ENCODE measurements at places on chromosomes 11 and 22.

DNA sequence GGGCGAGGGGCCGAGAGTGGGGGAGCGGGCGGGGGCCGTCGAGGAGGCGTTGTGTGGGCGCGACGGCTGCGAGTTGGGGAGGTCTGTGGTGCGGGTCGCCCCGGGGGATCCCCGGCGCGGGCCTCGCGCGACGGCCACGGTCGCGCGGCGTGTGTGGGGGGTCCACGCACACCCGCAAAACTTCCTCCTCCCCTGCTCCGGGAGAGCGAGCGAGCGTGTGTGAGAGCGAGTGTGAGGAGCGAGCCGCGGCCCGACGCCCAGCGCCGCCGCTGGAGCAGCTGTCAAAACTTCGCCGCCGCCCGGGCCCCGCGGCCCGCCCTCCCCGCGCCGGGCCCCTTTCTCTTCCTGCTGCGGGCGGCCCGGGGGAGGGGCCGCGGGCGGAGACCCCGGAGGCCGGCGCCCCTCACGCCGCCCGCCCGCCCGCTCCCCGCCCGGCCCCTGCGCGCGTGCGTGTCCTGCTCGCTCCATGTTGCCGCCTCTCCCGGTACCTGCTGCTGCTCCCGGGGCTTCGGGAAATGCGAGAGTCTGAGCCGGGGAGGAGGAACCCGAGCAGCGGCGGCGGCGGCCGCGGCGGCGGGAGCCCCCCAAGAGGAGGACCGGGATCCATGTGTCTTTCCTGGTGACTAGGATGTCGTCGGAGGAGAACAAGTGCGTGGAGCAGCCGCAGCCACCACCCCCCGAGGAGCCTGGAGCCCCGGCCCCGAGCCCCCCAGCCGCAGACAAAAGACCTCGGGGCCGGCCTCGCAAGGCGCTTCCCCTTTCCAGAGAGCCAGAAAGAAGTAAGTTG is 9.0 kb upstream of the CCT8L2 start:
- DNase-seq, result peak; percentile 3

DNA sequence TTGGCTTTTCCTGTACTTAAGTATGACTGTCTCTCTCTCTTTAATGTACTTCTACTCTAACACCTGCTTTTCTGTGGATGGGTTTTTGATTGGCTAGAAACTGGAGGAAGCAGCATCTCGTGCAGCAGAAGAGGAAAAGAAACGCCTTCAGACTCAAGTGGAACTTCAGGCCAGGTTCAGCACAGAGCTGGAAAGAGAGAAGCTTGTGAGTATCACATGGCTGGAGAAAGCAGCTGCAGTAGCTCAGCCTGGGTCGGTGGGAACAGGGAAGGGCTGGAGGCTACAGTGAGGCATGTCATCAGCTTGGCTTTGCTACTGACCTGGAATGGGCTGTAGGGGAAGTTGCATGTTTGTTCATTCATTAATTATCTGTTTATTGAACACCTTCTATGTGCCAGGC is 74.2 kb downstream of the SWAP70 start:
- no peak for DNase-seq

GRCh38 chr11:119627286-119627685 is 101.7 kb downstream of the NECTIN1 start:
- no peak for DNase-seq

DNA sequence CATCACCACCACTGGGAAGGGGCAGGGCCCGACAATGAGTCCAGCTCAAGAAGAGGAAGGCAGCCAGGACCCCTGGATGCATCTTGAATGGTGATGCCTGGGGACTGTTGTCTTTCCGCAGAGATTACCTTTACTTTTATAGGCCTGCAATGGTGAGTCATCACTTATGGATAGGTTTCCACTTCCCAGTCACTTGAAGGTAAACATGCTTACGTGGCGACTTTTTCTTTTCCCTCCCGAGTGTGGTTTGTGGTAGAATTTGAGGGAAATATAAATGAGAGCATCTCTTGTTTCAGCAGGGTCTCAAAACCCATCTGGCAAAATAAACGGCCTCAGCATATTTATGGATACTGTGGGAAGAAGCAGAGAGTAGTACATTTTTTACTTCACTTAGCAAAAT is at the start of gene MMP13:
TSS of gene MMP13 (minus strand) at position 109 of the 400 bp plus-strand sequence. CDS start at position 82, 27 bp downstream.
- no peak for DNase-seq

- DNase-seq, result no peak
Observed at GRCh38 chr11:77211594-77212251, 83.7 kb downstream of the MYO7A start.

DNA sequence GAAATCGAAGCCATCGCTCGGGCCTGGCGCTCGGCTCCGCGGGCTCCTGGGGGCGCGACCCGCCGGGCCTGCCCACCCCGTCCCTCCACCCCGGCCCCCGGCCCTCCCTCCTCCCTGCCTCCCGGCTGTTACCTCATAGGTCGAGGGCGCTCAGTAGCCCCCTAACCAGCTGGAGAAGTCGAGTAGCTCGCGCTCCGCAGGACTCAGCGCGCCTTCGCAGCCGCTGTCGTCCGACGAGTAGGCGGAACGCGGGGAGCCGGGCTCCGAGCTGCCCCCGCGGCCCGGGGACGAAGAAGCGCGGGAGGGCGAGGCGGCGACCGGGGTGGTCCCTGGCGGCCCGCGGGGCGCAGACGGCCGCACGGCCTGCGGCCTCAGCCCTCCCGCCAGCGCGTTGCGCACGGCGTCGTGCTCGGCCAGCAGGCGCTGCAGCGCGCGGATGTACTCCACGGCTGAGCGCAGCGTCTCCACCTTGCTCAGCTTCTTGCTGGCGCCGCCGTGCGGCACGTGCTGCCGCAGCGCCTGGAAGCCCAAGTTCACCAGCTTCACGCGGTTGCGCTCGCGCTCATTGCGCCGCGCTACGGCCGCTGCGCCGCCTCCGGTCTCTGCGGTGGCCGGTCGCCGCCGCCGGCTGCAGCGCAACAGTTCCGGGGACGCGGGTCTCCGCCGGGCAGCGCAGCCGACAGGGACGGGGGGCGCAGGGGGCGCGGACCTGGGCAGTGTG is 627 bp downstream of the ASCL2 start:
- peak; percentile 51 for DNase-seq

GRCh38 chr11:64192434-64192833 is 6.5 kb downstream of the STIP1 start:
- DNase-seq, result no peak

DNA sequence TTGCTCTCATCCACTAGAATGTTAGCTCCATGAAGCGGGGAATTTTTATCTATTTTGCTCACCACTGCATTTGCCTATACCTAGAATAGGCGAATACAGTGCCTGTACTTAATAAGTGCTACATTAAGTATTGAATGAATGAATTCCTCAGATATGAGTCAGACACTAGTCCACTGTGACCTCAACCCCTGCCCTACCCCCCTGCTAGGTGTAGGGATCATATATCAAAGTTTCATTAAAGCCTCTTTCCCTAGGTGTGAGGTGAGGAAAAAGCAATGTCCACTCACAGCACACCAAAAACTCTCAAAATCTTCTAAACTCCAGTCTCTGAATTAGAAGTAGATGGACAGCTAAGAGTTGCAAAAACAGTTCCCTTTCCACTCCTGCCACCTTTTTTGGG is 9.8 kb upstream of the PSMA1 start:
- DNase-seq, result no peak

DNA sequence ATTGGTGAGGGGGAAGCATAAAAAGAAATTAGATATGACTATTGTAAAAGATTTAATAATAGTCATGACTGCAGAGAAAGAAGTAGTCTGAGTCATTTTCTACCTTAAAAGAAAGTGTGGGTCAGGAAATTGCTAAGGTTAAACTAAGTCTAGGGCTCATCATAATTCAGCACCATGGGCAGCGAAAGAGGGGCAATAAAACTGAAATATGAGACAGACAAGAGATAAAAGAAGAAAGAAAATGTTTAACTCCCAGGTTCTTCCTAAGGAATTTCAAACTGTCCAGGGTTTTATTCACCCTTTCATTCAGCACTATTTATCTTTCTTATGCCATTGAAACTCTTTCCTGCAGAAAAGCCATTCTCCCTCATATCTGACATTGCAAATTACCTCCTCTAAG is 114.4 kb upstream of the API5 start:
- no peak for DNase-seq

GRCh38 chr11:20875889-20876288 is 206.5 kb downstream of the NELL1 start:
- no peak for DNase-seq

DNA sequence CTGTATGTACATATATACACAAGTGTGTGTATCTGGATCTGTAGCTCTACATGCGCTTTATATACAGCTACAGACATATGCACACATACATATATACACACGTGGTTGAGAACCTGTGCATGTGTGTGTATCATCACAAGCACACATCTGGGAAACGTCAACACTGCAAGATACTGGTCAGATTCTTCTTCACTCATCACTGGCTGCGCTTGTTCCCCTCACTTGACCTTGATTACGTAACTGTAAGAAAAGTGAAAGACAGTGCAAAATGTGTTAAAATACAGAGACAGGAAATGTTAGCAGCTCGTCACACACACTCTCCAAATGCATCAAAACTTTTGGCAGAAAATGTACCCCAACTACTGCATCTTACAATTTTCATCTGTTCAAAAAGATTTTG is 51.9 kb upstream of the MN1 start:
- no peak for DNase-seq

DNA sequence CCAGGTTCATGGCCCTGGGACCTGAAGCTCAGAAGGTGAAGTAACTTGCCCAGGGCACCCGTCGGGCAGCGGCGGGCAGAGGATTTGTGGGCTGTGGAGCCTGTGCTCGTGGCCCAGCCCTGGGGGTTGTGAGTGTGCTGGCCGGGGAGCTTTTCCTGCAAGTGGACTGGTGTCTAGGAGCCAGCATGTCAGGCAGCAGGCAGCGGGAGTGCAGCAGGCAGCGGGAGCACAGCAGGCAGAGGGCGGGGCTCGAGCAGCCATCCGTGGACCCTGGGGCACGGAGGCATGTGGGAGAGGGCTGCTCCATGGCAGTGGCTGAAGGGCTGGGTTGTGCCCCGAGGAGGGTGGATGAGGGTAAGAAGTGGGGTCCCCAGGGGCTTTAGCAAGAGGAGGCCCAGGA is 72.7 kb upstream of the PPP6R3 start:
- DNase-seq, result no peak

DNA sequence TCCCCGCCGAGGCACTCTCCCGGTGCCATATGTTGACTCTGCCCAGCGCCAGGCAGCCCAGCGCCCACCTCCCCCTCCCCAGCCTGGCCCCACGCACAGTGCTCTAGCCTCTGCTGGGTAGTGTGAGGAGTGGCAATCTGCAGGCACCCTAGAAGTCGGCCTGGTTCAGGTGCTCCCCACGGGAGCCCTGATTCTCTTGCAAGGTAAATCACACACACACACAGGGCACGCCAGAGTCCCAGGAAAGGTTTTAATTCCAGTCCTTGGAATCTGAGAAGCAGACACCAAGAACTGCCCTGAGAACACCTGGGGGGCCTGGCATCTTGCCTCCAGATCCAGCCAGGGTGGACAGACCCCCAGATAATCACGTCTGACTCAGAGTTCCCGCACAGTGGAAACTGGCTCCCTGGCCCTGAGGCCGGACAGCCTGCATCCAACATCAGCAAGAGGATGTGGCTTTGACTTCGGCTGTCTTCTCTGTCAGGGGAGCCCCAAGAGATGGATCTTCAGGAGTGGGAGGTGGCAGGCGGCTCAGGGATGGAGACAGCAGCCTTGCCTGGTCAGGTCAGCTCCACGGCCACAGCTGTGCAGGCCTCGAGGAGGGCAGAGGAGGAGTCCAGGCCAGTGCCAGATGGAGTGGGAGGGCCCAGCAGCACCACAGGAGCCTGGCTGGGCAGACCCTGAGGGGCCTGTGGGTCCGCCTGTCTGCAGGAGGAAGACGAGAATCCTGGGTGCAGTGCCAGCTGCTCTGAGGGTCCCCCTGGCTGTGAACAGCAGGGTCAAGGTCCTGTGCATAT is 1.1 kb upstream of the RIN1 start:
- DNase-seq, result no peak

DNA sequence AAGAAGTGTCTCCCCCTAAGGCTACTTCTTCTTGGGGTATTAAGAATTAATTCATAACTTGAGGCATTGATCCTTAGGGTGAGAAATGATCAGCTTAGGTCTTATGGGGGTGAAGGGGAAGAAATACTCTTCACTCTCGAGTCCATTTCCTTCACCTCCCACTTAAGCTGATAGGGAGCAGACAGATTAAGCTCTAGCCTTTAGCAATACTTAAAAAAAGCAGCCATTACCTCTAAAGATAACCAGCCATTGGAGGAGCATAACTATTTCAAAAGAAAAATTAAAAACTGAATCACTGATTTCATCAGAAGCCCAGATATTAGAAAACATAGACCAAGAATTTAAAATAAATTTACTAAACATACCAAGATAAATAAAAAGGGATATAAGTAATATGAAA is 60.5 kb downstream of the ENTHD1 start:
- DNase-seq, result no peak

DNA sequence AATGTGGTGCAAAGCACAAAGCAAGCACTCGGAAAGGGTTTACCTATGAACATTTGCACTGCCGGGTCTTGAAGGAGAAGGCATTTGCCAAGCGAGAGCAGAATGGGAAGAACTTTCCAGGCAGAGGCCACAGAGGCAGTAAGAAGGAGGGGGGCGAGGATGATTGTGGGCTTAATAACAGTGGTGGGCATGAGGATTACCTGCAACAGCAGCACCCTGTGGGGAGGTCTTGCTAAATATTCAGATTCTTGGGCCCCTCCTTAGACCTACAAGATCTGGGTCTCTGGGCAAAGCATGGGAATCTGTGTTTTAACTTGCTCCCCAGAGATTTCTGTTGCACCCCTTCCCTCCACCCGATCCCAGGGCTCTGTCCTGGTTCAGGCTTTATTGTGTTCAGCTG is 75.1 kb upstream of the ZBED5 start:
- no peak for DNase-seq

GRCh38 chr11:12318791-12319438 is 58.5 kb upstream of the PARVA start:
- DNase-seq, result no peak

GRCh38 chr11:112454841-112455240 is 194.2 kb upstream of the PLET1 start:
- no peak for DNase-seq

DNA sequence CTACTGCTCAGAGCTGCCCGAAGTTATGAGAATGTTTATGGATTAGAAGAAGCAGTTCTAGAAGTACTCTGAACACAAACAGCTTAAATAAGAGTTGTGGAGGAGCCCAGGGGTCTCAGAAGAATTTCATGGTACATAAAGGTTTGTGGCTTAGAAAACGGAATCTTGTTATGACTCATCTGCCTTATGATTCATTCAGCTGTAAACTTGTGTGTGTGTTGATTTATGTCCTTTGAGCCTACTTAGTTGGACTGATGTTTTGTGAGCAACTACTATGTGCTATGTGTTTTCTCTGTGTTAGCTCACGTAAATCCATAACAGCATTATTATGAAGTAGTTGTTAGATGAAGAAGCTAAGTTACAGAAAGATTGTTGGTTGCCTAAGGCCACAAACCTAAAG is 203.7 kb downstream of the PGR start:
- no peak for DNase-seq

DNA sequence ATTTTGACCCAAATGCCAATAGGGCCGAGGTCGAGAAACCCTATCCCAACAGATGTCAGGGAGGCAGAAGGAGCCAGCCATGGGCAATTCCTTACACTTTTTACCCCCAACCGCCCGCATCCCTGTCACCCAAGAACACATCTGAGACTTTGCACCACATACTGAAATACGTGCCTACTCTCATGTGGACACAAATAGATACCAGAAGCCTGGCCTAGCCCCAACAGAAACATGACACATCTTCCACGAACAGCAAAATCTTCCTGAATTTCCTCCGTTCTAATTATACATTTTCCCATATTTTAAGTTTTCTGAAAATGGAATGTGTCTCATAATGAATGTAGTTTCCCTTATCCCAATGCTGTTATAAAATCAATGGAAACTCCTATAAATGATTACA is 64.7 kb downstream of the SLC1A2 start:
- no peak for DNase-seq

- DNase-seq, result no peak
Observed at GRCh38 chr11:92671081-92671480, 298.4 kb upstream of the MTNR1B start.

- DNase-seq, result no peak
Observed at GRCh38 chr11:47007579-47007978, 71.0 kb downstream of the CSTPP1 start.
